ENCODE measurements at places on chromosomes 11 and 22.
A peak's percentile ranks its signal among the peaks of the same experiment; 100 is the strongest.

DNA sequence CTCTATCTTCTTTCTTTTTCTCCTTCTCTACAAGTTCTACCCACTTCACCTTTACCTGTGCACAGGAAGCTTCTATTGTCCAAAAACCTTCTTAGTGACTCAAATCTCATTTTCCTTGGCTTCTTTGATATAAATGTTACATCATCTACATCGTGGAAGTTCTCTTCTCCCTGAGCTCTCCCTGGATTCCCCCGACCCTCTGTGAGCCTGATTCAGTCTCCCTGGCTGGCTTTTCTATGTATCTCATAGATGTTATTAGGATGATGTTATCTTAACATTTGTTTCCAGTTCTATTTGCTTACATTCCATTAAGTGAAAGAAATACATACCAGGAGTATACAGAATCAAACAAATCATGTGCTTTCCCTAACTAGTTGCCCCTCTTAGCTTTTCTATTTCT, 235.8 kb upstream of the PITPNB start:
- DNase-seq, result no peak

GRCh38 chr11:114353443-114353842, 46.9 kb downstream of the C11orf71 start:
- no peak for DNase-seq

DNA sequence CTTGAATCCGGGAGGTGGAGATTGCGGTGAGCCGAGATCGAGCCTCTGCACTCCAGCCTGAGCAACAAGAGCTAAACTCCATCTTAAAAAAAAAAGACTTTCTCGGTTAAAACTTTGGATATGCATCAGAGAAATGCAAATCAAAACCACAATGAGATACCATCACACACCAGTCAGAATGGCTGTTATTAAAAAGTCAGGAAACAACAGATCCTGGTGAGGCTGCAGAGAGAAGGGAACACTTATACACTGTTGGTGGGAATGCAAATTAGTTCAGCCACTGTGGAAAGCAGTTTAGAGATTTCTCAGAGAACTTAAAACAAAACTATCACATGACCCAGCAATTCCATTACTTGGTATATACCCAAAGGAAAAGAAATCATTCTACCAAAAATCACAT, 619.4 kb upstream of the KIRREL3 start:
- DNase-seq, result no peak

GRCh38 chr11:92224407-92225124, at the start of gene FAT3:
FAT3 (plus strand) TSS chr11:92224818; CDS start chr11:92352113, 127,295 bp downstream.
- DNase-seq, result peak; percentile 9

GRCh38 chr11:44615913-44616791, 50.7 kb downstream of the CD82 start:
- no peak for DNase-seq

- no peak for DNase-seq
Measured at GRCh38 chr22:32795214-32795596, 6.3 kb upstream of the TIMP3 start.

- no peak for DNase-seq
Measured at GRCh38 chr11:65640483-65641296, 2.8 kb downstream of the SIPA1 start.

GRCh38 chr11:29628609-29629008, 388.2 kb downstream of the KCNA4 start:
- DNase-seq, result no peak

GRCh38 chr22:22408731-22409696, 99.5 kb downstream of the ZNF280B start:
- peak; percentile 25 for DNase-seq

DNA sequence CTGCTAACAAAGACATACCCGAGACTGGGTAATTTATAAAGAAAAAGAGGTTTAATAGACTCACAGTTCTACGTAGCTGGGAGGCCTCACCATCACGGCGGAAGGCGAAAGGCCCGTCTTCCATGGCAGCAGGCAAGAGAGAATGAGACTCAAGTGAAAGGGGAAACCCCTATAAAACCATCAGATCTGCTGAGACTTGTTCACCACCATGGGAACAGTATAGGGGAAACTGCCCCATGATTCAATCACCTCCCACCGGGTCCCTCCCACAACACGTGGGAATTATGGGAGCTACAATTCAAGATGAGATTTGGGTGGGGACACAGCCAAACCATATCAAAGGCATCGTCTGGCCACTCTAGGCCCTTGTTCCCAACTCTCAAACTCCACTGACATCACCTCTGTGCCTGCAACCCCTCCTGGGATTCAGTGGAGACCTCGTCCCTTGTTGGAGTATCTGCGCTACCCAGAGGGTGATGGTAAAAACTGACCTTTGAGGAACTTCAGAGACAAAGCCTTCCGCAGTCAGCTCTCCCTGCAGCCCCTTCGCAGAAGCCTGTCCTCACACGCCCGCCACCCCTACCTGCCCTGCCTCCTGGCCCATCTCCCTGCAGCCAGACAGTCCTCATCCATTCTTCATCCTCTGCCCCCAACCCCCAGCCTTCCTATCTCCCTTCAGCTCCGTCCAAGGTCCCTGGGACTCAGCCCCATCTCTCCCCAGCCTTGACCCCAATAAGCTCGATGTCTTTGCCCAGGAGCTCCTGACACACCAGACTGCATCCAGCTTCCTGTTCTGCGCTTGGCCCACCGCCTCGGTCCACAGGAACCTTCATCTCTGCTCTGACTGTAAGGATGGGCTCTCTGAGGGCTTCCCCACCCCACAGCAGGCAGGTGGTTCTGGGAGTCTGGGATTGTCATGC, 15.8 kb downstream of the CCND1 start:
- DNase-seq, result no peak

- no peak for DNase-seq
Measured at GRCh38 chr22:46934746-46935491, 172.5 kb downstream of the TBC1D22A start.

GRCh38 chr11:94741022-94741679, 27.0 kb upstream of the AMOTL1 start:
- peak; percentile 13 for DNase-seq

- no peak for DNase-seq
Measured at GRCh38 chr22:29457730-29458129, 19.3 kb downstream of the RFPL1 start.

DNA sequence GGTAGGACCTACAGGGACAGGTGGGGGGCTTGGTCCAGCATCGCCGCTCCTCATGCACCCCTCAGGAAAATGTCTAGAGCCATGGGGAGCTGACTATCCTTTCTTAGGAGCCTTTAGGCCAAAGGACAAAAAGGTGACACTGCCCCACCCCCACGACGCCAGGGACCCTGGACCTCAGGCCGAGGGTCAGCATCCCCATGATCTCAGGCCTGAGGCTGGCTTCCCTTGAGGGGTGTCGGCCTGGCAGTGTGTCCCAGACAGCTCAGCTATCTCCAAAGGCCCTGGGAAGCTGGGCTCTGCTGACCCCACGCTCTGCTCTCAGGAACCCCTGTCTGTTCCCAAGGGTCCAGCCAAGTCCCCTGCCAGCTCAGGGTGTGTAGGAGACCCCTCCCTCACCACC, 16.3 kb downstream of the MRGPRG start:
- no peak for DNase-seq

GRCh38 chr22:45995405-45996101, 18.6 kb upstream of the WNT7B start:
- no peak for DNase-seq

GRCh38 chr11:2892215-2892966, 6.8 kb upstream of the CDKN1C start:
- peak; percentile 39 for DNase-seq

DNA sequence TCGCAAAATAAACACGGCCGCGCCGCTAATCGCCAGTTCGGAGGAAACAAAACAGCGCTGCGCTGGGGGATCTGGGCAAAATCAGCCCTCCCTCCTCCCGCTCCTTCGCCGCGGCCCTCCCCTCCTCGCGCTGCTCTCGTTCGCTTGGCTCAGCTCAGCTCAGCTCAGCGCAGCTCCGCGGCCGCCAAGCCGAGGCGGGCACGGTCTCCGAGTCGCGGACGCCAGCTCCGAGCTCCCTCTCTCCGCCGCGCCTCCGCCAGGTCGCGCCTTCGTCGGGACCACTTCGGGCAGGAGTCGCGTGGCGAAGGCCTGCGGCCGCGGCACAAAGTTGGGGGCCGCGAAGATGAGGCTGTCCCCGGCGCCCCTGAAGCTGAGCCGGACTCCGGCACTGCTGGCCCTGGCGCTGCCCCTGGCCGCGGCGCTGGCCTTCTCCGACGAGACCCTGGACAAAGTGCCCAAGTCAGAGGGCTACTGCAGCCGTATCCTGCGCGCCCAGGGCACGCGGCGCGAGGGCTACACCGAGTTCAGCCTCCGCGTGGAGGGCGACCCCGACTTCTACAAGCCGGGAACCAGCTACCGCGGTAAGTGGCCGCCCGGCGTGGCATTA, at the start of gene SPON1:
Gene SPON1, plus strand, starts transcription at position 162 of the 607 bp plus-strand sequence. Its CDS starts 182 bp downstream, at position 344.
- DNase-seq, result no peak

GRCh38 chr22:21681566-21682370, 16.0 kb downstream of the PPIL2 start:
- no peak for DNase-seq

- no peak for DNase-seq
Measured at GRCh38 chr22:36017651-36018091, 11.0 kb downstream of the RBFOX2 start.

DNA sequence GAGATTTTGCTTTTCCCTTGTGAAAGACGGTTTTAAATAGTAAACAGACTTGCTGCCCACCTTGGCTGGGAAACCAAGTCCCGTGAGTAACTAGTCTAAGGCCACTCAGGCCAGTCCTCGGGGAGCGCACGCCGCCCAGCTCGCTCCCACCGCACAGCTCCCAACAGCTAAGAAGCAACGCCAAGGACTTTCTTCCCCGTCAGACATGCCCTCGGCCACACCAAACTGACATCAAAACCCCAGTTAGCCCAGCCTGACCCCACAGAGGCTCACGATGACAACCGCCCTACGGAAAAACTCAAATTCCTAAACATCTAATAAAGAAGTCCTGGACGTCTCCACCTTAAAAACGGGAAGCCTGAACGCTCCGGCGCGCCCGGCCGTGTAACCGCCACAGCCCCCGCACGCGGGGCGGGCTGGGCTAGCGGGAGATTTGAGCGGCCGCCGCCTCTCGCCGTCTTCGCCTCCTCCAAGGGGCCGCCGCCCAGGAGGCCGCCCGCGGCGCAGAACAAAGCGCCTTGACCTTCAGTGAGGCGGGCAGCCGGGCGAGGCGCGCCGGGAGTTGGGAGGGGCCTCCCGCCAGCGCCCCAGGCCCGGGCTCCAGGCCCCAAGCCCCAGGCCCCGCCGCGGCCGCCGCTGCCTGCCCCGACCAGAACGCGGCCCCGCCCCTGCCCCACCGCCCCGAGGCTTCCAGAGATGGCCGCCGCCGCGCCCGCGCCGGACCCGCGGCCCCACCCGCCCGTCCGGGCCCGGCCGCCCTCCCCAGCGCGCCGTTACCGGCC, 486 bp downstream of the NAP1L4 start:
- no peak for DNase-seq

- DNase-seq, result no peak
Measured at GRCh38 chr22:45807156-45807915, 135.7 kb downstream of the ATXN10 start.

GRCh38 chr22:37054056-37054395, 2.5 kb downstream of the KCTD17 start:
- no peak for DNase-seq

GRCh38 chr22:46066691-46067090, 83.6 kb upstream of the PPARA start:
- peak; percentile 74 for DNase-seq

DNA sequence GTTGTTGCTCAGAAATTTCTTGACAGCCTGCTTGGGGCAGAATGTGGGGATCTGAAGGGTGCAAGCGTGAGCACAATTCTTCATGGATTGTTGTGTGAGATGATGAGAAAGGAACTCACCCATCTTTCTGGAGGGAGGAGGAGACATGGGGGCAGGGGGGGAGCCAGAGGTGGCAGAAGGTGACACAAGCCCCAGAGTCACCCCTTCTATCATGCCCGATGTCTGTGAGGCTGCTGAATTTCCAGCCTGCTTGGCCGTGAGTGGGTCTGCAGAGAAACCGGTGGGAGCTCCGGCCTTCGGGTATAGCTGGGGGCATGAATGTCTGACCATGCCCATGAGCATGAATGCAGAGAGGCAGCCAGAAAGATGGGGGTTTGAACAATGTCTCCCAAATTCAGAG, 870.7 kb downstream of the TBC1D22A start:
- DNase-seq, result no peak

DNA sequence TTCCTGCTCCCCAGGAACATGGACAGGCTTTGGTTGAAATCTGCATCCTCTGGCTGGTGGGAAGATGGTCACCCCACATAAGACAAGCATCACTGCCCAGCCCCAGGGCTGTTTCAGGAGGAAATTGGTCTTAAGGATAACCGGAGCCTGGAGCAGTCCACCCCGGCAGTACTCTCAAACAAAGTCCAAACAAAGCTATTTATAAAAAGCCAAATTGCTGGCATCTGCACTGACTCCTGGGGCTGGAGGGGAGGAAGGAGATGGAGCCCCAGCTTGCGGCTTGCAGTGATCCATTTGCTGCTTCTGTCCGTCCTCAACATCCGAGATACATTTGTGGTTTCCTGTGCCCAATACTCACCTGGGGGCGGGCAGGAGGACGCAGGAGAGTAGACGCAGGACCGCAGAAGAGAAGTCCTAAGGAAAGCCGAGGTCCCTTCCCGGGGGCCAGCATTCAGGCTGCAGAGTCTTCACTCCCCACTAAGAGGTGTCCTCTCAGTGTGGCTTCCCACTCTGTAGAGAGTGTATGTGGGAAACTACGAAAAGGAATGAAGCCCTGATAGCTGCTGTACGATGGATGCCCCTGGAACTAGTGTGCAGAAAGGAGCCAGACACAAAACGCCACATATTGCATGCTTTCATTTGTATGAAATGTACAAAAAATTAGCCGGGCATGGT, 107.3 kb upstream of the FGF3 start:
- no peak for DNase-seq

GRCh38 chr11:98565311-98565710, 455.4 kb upstream of the CNTN5 start:
- no peak for DNase-seq

DNA sequence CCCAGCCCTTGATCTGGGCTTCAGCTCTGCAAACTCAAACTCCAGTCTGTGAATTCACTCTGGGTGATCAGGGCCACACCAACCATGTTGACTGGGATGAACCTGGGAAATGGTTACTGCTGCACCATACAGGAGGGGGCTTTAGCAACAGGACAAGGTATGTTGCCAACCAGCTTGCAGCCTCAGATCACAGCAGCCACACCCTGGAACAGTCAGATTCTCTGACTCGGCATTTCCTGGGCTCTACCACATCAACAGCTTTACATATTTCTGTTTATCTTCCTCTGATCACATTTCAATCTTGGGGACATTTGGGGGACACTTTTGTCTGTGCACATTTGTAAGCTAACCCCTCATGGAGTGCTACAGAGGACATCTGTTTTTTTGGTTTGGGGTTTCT, 267.0 kb upstream of the NCAM1 start:
- no peak for DNase-seq

Measured in NCI-H1694 treated with DMSO at 0.1 percent for 48 hours (cell line).